Hippocampal formation (tissue), 2 donors: ENCODE measurements at places on chromosomes 6 and 20.
A peak's percentile ranks its signal among the peaks of the same experiment; 100 is the strongest.

DNA sequence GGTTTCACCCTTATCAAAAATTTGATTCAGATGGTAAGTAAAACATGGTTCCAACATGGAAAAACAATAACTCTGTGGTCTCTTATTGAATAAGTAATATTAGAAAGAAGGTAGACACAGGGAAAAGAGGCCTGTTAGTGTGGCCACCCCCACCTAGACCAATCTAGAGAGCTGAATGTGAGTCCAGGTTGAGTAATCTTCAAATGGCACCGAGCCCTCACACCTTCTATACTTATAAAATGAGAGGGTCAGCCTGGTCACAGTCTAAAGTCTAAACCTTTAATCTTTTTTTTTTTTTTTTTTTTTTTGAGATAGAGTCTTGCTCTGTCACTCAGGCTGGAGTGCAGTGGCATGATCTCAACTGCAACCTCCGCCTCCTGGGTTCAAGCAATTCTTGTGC is 6.9 kb downstream of the FAM184A start:
- DNase-seq: no peak

DNA sequence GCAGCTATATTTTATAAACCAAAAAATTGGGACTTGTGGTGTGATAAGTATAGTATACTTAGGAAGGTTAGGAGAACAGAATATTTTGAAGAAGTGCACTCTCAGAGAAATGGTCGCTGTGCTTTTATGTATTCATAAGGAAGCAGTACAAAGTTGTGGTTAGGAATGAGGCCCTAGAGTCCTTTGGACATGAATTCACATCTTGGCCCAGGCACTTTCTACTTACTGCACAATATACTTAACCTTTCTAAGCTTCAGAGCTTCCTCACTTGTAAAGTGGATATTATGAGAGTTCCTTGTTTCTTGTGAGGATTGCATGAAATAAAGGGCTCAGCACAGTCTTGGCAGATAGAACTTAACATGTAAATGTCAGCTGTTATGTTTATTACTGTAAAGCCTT is 21.0 kb upstream of the SERINC3 start:
- DNase-seq: no peak

GRCh38 chr20:11676630-11677287 is 240.9 kb upstream of the BTBD3 start:
- peak; percentile 45 for DNase-seq

GRCh38 chr20:3227506-3227905 is 11.5 kb downstream of the SLC4A11 start:
- no peak for DNase-seq

GRCh38 chr6:116579143-116579542 is 7.8 kb downstream of the RWDD1 start:
- DNase-seq: no peak

DNA sequence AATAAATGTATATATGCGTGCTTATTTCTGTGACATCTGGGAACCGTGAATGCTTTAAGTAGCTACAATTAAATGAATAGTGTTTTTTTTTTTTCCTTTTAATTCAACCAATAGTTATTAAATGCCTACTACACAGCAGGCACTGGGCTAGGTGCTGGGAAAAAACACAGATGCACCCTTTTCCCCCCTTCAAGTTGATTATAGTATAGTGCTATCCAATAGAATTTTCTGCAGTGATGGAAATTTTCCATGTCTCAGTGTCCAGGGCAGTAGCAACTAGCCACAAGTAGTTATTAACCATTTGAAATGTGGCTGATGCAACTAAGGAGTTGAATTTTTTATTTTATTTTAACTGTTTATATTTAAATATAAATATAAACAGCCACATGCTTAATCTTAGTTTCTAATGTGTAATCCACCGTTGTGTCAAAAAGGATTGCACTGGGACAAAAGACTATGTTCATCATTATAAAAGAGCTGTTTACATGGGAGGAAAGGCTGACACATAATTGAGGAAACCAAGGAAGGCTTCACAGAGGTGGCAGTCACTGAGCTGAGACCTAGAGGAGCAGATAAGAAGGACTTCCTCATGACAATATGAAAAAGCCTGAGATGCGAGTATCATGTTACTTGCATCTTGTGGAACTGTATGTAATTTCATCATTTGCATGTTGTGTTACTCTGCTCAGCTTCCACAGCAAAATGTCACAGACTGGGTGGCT is 261.2 kb upstream of the PLCB4 start:
- no peak for DNase-seq

- DNase-seq: no peak
Measured at GRCh38 chr6:91926361-91926760, 1339.5 kb upstream of the MAP3K7 start.

GRCh38 chr6:4732691-4733315 is 43.4 kb upstream of the CDYL start:
- DNase-seq: peak; percentile 3

DNA sequence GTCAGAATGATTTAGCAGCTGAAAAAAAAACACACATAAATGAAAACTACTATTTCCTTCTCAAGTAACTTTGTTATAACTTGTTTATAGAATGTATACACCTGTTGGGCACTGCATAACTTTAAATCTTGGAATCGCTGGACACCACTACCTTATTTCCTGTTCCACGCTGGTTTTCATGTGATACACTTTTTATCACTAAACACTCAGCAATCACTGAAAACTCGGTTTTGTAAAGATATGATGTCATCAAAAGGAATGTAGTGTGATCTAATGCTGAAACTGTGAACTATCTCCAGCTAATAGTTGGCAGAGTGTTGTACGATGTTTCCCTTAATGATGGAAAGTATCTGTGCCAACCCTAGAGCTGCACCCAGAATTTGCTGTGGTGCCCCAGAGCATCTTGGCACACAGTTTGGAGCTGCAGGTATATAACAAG is 127.9 kb downstream of the BACH2 start:
- DNase-seq: no peak

GRCh38 chr6:35218021-35218420 is 4.3 kb downstream of the SCUBE3 start:
- DNase-seq: no peak

DNA sequence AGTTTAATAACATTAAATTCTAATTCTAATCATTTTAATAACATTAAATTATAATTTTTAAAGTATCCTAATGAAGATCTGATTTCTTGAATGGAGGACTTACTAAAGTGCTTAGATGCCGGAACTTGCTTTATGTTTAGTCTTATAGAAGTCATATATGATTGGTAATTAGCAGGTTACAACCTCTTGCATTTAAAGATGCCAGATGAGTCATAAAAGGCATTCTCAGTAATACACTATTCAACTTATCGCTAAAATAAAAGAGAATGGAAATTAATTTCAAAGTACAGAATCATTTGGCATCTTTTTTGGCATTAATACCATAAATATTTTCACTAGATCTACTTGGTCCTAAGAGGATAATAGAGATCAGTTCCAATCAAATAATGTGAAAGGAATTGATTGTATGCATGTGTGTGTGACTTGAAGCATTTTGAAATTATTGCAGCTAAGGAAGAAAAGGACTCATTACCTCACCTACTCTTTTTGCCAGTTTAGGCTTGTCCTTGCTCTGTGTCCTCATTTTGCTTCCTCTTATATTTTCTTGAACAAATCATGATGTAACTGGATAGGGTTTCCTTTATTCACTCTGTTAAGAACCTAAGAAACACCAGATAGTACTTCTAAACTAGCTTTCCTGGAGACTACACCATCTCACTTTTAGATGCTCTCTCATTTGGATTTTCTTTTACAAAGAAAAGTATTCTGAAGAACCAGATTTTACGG is 2.7 kb downstream of the COL21A1 start:
- DNase-seq: no peak

GRCh38 chr6:37205175-37205996 is 35.4 kb downstream of the PIM1 start:
- no peak for DNase-seq

GRCh38 chr20:52621401-52621800 is 350.8 kb upstream of the TSHZ2 start:
- no peak for DNase-seq

- DNase-seq: no peak
Measured at GRCh38 chr6:36622901-36623546, 28.9 kb downstream of the SRSF3 start.

DNA sequence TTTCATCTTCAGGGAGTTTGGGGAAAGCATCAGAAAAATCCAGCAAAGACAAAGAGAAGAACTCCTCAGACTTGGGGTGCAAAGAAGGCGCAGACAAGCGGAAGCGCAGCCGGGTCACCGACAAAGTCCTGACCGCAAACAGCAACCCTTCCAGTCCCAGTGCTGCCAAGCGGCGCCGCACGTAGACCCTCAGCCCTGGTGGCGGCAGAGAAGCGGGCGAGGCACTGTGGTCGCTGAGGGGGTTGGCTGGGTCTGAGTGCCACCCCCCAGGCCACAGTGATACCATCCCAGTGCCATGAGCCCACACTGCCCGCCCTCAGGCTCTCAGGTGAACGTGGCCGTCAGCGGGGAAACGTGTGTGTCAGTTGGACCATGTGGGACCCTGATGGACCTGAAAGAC is 3.2 kb downstream of the MRGBP start:
- no peak for DNase-seq

DNA sequence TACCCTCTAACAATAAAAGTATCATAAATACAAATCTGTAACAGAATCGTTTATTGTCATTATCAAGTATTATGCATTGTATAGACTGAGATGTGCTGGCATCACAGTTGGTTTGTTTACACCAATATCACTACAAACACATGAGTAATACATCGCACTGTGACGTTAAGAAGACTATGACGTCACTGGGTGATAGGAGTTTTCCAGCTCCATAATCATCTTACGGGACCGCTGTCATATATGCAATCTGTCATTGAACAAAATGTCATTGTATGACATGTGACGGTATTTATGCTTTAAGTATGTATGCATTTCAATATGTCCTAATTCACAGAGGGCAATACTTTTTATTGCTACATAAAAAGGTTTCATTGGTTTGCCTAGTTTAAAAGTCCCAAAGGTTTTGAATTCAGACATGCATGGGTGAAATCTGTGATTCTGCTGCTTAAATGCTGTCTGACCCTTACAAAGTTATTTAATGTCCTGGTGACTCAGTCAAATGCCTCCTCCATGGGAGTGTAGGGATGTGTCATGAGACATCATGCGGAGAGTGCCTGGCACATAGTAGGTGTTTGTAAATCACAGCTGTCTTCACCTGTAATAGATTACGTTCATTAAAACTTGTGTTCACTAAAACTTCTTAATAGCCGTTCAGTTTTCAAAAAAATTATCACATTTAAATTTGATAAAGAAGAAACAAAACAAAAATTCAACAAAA is 160.7 kb upstream of the PDE10A start:
- DNase-seq: no peak

DNA sequence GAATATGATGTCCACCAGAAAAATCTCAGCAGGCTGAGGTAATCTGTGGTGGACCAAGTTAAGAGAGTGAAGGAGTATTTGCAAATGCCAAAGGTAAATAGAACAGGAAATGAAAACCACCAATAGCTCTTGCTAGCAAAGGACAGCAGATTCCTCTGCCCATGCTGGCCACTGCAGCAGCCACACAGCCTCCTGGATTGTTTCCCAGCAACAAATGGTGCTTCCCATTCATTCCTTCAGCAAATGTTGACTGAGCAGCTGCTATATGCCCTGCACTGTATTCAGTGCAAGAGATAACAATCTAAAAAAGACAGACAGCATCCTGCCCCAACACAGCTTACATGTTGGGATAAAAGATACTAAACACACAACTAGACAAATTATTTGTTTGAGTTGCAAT is 11.0 kb downstream of the ROS1 start:
- no peak for DNase-seq

- DNase-seq: no peak
Measured at GRCh38 chr6:25257686-25258348, 21.4 kb upstream of the CARMIL1 start.

GRCh38 chr20:13857304-13857703 is 72.5 kb downstream of the NDUFAF5 start:
- DNase-seq: no peak

- no peak for DNase-seq
Measured at GRCh38 chr6:146819596-146820320, 221.0 kb downstream of the ADGB start.

- no peak for DNase-seq
Measured at GRCh38 chr6:51268666-51269065, 450.0 kb downstream of the TFAP2B start.

DNA sequence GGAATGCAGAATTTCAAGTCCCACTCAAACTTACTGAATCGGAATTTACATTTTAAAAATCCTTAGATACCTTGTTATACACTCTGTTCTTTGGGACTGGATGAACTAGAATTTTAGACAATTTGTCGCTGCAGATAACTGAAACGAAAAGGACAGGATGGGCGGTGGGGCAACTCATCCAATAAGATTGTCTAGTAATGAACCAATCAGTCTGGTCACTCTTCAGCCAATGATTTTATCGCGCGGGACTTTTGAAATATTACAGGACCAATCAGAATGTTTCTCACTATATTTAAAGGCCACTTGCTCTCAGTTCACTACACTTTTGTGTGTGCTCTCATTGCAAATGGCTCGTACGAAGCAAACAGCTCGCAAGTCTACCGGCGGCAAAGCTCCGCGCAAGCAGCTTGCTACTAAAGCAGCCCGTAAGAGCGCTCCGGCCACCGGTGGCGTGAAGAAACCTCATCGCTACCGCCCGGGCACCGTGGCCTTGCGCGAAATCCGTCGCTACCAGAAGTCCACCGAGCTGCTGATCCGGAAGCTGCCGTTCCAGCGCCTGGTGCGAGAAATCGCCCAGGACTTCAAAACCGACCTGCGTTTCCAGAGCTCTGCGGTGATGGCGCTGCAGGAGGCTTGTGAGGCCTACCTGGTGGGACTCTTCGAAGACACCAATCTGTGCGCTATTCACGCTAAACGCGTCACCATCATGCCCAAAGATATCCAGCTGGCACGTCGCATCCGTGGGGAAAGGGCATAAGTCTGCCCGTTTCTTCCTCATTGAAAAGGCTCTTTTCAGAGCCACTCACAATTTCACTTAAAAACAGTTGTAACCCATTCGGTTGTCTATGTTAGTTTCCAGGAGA is 41.9 kb upstream of the HFE start:
- peak; percentile 91 for DNase-seq

DNA sequence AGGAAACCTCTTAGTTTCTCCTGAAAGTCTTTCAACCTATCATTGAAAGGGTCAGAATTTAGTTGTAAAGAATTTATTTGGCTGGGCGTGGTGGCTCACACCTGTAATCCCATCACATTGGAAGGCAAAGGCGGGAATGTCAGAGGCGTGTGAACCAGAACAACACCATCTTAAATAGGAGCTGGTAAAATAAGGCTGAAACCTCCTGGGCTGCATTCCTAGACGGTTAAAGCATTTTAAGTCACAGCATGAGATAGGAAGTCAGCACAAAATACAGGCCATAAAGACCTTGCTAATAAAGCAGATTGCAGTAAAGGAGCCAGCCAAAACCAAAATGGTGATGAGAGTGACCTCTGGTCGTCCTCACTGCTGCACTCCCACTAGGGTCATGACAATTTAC is 29.6 kb downstream of the OR2B2 start:
- DNase-seq: no peak
